ENCODE measurements at places on chromosomes 1 and 21. TPM values are rescaled to one million over a fixed set of nuclear protein-coding genes. Genes with fewer than 3 reads are reported as not detected.

- peaks cover 4% of the 10 kb centered on the region for H3K27me3 ChIP-seq
- DNase-seq: no peak
- H3K27ac ChIP-seq: no peak overlapping the region
- H3K4me1 ChIP-seq: peaks cover 26% of the 10 kb centered on the region
- no peak overlapping the region for H3K4me3 ChIP-seq
- no peaks in the 10 kb centered on the region for H3K36me3 ChIP-seq
Measured at GRCh38 chr1:40310983-40311642, 6.0 kb downstream of the COL9A2 start.

DNA sequence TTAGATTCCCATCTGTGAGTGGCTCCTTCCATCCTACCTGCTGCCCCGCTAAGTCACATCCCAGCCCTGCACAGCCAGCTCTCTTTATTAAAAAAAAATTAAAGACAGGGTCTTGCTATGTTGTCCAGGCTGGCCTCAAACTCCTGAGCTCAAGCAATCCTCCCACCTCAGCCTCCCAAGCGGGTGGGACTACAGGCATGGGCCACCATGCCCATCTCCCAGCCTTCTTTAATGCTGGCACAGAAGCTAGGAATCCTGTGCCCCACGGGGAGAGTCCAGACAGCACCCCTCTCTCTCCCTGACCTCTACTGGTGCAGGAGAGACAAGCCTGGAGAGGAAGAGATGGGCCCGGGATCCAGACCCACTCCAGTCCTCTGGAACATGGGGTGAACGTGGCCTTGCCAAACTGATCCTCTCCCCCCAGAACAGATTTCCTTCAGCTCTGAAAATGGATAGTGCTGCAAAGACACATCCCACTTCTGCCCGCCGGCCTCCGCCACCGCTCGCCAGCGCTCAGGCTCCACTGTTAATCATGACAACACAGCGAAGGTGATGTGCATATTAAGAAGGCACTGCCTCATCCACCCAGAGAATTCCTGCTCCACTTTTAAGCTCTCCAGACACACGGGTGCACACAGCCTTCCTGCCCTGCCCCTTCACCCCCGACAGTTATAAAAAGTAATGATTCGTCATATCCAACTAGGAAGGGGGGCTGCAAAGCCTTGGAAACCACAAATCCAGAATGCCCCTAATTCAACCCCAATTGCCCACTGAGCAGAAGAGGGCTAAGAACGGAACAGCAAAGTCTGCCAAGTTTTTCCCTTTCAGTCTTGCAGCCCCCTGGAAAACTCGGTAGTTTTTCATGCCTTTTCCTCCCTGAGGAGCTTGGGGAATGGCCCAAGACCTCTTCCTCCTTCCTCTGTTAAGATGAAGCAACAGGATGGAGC, 68.1 kb downstream of the MRPL37 start:
- peaks cover 29% of the 10 kb centered on the region for H3K4me1 ChIP-seq
- no peaks in the 10 kb centered on the region for H3K27me3 ChIP-seq
- no peak overlapping the region for H3K4me3 ChIP-seq
- H3K27ac ChIP-seq: no peak overlapping the region
- no peak for DNase-seq

PGLYRP4 gene
- total RNA-seq: not detected

LCK gene
- total RNA-seq: not detected

DNA sequence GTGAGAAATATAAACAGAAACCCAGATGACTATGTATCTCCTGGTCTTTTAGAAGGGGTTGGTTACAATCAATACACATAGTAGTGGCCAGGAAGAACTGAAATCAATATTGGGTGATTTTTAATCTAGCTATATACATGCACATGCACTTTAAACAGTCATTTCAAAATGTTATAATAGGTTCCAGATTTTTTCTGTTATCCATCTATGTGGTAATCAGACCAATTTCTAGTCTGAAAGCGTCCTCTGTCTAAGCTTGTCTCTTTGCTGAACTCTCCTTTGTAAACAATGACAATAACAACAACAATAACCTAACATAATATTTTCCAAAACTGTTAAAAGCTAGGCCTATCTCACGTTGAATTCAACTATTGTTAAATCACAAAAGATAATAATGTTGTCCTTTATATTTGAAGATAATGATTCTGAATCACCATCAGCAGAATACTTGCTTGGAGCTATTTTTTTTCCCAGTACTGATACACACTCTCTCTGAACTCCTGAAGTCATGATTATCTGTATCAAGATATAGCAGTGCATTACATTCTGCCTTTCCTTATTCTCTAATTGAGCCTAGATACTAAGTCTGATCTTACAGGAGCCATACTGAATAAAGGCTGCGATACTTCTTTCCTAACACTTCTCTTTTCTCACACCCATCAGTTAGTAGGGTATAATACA, 496.8 kb upstream of the ZRANB2 start:
- H3K4me1 ChIP-seq: no peaks in the 10 kb centered on the region
- no peaks in the 10 kb centered on the region for H3K36me3 ChIP-seq
- no peak for DNase-seq
- H3K4me3 ChIP-seq: no peak overlapping the region

Measured in osteocyte (in vitro differentiated cells).